Astrocyte of the spinal cord (primary cell): ENCODE measurements at places on chromosomes 12 and 14.
A peak's percentile ranks its signal among the peaks of the same experiment; 100 is the strongest.

- no peak for DNase-seq
Measured at GRCh38 chr12:10101648-10102220, 2.9 kb upstream of the CLEC1A start.

DNA sequence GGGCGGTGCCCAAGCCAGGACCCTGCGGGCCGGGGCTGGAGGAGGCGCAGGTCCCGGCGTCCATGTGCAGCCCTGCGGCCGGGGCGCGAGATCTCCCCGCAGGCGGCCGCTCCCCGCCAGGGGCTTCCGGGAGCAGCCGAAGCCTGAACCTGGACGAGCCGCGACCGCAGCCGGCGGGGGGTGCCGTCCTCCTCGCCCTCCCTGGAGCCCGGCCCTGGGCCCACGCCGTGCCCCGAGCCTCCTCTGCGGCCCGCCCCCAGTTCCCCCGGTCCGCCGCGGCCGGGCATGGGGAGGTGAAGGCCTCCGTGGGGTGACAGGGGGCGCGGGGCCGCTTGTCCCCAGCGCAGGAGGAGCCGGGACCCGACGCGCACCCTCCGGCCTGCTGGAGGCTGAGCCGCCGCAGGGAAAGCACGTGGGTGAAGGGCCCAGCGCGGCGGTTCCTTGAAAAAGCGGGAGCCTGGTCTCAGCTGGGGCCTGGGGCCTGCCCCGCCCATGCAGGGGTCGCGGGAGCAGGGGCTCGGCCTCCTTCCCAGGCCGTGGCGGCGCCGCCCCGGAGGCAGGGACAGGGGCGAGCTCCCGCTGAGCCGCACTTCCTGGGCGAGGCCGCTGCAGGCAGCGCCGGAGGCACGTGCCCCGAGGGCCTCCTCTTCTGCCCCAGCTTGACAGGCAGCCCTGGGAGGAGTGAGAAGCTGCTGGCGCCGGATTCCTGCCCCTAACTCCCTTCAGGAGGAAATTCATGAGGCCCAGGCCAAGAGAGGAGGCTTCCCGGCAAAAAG, 55.6 kb upstream of the PPP2R5C start:
- DNase-seq: peak; percentile 8

DNA sequence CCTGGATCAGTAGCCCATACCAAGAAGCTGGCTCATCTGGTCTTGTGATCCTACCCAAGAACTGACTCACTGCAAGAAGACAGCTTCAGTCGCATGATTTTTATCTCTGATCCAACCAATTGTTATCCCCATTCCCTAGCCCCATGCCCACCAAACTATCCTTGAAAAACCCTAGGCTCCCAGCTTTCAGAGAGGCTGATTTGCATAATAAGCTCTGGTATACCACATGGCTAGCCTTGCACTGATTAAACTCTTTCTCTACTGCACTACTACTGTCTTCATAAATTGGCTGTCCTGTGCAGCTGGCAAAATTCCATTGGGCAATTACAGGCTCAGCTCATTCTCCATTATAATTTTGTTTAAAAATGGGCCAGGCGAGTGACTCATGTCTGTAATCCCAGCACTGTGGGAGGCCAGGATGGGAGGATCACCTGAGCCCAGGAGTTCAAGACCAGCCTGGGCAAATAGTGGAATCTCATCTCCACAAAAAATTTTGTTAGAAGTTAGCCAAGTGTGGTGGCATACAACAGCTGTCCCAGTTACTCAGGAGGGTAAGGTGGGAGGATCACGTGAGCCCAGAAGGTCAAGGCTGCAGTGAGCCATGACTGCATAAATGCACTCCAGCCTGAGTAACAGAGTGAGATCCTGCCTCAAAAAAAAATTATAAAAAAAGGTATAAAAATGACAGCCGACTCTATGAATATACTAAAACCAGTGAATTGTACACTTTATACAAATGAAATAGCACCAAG, 76.7 kb upstream of the EIF5 start:
- DNase-seq: no peak

GRCh38 chr12:124618291-124618902, 51.0 kb upstream of the NCOR2 start:
- DNase-seq: no peak

DNA sequence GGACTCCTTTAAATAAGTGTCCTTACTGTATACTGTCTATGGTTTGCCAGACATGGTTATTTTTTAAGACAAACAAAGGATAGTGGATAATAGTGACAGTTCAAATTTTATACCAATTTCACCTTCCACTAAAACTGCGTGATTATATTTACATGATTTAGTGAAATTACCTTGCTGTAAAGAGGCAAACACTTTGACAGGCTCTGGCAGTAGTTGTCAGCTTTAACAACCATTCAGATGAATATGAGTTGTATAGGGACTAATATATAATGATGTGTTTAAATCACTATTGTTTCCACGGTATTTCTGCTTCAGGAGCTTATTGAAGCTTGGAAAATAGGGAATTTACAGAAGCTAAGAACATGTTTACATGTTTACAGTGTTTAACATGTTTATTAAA, 1364.0 kb downstream of the FSCB start:
- no peak for DNase-seq

GRCh38 chr12:49231878-49232655, 32.8 kb upstream of the TUBA1C start:
- DNase-seq: peak; percentile 20

DNA sequence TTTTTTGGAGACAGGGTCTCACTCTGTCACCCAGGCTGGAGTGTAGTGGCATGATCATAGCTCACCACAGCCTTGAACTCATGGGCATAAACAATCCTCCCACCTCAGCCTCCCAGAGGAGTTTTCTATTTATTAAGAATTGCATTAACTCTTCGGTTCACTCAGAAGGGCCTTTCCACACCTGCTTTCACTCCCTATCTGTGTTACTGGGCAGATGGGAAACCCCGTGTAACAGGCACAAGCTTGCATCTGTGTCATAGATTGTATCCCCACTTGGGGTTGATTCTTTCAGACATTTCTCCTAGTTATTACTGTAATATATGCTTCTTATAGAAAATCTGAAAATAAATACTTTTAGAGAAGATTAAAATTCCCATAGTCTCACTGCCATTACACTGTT, 38.7 kb downstream of the STX2 start:
- DNase-seq: no peak

GRCh38 chr12:116977465-116978380, 67.0 kb downstream of the FBXW8 start:
- no peak for DNase-seq

- no peak for DNase-seq
Measured at GRCh38 chr12:122989225-122989839, 8.9 kb downstream of the ARL6IP4 start.

DNA sequence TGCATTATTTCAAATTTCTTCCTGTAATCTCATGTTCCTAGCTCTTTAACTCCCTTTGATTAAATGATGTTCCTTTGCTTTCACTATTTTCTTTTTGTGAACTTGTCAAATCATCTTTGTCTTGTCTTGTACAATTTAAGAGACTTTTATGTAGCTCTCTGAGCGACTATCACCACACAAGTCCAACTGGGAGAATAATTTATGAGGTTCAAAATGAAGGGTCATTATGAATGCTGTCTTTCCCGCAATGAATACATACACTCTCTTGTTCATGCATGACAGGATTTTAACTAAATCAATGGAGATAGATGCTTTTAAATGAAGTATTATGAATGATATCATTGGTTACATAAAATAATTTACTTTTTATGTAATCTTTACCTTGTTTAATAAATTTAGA, 407.4 kb downstream of the PAWR start:
- no peak for DNase-seq

- DNase-seq: peak; percentile 81
Measured at GRCh38 chr12:47032644-47033043, 46.8 kb upstream of the PCED1B start.

GRCh38 chr12:64674367-64674922, 64.2 kb downstream of the RASSF3 start:
- no peak for DNase-seq

DNA sequence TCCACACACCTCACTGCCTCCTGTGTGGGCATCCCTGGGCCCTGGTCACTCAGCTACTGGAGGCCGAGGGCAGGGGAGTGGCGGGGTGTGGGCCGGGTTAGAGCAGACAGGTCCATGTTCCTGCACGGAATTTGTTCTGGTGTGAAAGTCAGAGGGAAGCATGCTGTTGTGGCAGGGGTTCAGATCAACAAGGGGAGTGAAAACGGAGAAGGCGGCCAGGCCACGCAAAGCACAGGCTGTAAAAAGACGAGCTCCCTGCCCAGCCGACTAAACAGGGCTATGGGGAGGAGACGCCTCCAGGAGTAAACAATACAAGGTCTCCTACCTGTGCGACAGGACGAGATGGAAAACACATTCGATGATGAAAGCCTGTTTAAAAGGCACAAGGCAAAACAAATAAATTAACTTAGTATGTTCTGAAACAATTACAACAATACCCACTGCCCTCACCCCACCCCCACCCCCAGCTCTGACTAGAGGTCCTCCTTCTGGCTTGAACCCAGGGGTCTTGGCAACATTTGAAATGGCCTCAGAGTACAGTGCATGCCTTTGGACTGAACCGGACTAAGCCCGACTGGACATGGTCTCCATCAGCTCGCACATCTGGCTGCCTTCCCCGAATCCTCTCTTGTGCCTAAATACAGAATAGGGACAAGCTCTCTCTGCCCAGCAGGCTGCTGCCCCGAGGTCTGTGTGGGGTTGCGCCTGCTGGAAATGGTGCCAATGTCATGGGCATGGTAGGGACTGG, 274.9 kb upstream of the DIO3 start:
- no peak for DNase-seq

DNA sequence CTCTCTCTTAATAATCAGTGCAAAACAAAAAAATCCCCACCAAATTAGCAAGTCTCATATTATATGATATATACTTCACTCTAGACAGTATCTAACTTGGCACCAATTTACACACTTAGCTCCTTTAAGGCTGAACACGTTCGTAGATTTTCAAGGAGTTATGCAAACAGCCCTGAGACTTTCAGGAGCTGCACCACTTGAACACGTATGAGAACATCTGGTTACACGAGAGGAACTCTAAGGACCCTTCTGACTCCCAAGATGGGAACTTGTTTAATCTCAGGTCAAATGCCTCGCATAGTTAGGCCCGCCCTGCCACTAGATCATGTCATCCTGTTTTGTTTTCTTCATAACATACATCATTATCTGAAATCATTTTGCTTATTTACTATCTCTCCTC, 10.0 kb downstream of the SPRING1 start:
- no peak for DNase-seq

DNA sequence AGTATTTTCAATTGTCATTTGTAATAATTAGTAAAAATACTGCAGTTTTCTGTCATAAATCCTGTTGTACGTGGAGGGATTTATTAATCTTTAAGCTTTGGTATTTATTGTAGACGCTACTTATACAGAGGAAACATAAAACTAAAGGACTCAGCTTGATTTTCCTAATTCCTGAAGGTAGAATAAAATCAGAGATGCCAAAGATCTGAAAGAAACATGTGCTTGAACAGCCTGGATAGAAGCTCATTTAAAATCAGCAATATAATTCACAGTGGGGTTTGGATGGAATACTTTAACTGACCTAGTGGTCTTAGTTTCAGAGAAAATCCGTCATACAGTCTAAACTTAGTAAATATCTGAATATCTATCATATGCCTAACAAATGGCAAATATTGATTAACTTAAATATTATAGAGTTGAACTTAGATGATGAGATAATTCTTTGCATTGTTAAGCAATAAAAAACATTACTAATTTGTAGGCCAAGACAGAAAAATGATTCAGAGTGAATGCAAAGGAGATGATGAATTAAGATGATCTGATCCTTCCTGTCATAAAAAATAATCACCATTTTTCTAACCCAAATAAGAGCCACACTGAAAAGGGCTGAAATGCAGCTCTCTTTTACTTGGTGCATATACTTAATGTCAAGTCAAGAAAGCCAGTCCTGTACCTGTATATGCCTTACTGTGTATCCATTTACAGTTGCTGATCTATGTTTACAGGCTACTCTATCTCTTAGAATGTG, 397.1 kb upstream of the DCN start:
- no peak for DNase-seq

DNA sequence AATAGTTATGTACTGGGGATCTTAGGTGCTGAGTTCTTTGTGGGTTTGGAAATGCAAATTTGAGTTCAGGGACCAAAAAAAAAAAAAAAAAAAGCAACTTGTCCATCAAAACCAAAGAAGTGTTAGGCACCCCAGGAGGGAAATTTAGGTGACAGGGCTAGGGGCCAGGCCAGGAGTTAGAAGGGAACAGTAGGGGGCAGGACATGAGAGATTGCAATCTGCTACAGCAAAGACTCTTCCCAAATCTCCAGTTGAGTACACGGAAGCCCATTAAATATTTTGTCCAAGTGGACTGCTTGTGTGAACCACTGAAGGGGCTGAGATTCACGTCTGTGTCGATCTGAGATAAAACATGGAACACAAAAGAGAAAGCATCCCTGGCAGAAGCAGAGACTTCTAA, 52.8 kb downstream of the TSPAN19 start:
- no peak for DNase-seq

GRCh38 chr12:47990351-47991105, 13.7 kb downstream of the COL2A1 start:
- no peak for DNase-seq

DNA sequence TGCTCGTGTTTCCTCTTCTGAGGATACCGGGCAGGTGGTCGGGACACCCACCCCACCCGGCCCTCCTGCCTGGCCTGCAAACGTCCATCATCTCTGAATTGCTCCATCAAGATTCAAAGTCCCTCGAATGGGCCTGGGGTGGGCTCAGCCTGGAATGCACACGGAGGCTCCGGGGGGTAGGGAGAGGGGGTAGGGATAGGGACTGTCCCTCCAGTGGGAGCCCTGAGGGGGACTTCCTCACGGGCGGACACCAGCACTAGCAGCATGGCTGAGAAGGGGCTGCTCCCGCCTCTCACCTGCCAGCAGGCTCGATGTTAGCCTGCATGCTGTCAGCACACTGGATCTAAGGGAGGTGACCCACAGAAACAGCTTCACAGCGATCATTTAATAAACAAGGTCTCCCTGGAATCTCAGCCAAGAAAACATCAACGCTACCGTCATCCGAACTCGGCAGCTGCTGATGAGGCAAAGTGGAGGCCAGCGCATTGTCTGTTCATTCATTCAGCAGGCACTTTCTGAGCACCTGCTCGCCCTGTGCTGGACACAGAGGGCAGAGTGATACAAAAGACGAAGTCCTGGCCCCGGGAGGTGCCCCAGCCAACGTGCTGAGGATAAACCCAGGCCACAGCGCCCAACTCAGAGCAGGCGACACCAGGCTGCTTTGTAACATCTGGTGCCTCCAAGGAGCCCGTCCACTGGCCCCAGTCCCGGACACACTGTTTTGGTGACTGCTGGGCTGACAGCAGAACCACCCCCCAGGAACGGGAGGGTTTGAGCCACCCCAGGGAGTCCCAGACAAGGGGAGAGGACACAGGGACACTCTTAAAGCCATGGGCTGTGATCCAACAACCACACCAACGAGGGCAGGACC, 6.3 kb downstream of the TMEM179 start:
- DNase-seq: no peak
